Thoracic aorta endothelial cell (primary cell): ENCODE measurements at places on chromosomes 4 and X. TPM values are rescaled to one million over a fixed set of nuclear protein-coding genes. Genes with fewer than 3 reads are reported as not detected.

TLR2 gene
- total RNA-seq: under 0.01 and 0.14 TPM in 2 replicates

STS gene
- total RNA-seq: 5.2 and 9.5 TPM in 2 replicates

STPG2 gene
- total RNA-seq: 0.13 TPM in 1 of 2 replicates, not detected in the other

CENPI gene
- total RNA-seq: 46.0 and 66.6 TPM in 2 replicates

FGF13 gene
- 0.27 TPM in 1 of 2 replicates, not detected in the other for total RNA-seq

LRCH2 gene
- 4.5 and 9.2 TPM in 2 replicates for total RNA-seq

SLC2A9 gene
- 0.86 and 1.3 TPM in 2 replicates for total RNA-seq
